Retina (tissue), 1 donor: ENCODE measurements at places on chromosomes 1 and 21.

- DNase-seq, result no peak
These were observed 688.6 kb upstream of the ADGRL4 start for GRCh38 chr1:79695138-79695537.

DNA sequence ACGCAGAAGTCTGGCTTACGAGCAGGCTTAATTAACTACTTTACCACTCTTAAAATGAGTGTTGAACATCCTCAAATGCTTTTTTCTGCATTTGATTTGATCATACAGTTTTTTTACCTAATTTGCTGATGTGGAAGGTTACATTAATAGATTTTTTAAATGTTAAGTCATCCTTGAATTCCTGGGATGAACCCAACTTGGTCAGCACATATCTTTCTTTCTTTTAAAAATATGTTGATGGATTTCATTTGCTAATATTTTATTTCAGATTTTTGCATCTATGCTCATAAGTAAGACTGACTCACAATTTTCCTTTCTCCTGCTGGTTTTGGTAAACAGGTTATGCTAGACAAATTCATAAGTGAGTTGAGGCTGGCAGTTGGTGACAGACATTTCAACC is 82.9 kb downstream of the LHX4 start:
- DNase-seq, result no peak

DNA sequence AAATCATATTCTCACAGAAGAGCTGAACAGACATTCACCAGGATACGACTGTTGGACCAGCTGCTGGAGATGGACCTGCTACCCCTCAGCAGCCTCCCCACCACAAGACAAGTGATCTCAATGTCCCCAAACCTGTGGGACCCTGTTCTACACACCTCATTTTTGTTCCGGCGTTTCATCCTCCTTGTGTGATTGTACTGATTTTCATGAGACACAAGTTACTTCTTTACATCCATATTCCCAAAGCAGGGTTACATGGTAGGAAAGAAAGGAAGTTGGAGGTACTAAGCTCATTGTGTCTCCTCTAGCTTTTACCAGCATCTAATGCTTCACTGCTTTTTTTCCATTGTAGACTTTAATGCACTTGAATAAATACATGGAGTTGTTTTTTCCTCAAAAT is 8.7 kb downstream of the ADAMTS1 start:
- no peak for DNase-seq

- DNase-seq, result no peak
These were observed 5.0 kb downstream of the RFX5 start for GRCh38 chr1:151342021-151342420.

- no peak for DNase-seq
These were observed 32.3 kb upstream of the ETS2 start for GRCh38 chr21:38773099-38774061.

GRCh38 chr1:22773981-22774832 is 63.6 kb downstream of the EPHB2 start:
- DNase-seq, result no peak

- DNase-seq, result no peak
These were observed 468.7 kb downstream of the PTBP2 start for GRCh38 chr1:97190326-97190725.

- DNase-seq, result peak; percentile 81
These were observed 1.8 kb downstream of the ATP2B4 start for GRCh38 chr1:203628201-203629015.

DNA sequence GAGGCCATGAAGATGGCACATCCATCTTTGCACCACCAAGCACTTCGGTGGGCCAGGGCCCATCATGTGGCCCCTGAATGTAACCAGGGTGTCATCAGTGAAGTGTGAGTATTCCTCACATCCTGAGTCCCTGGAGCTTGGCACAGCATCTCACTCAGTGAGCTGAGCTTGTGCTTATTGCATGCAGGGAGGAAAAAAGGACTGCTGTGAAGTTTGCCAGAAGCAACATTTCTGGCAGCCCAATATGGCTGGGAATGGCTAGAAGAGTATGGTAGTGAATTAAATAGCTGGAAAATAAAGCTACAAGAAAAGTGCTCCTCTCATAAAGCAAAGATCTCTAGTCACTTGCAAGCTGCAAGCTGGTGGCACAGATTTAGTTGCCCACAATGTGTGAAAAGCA is 109.3 kb downstream of the TNFSF18 start:
- DNase-seq, result no peak

DNA sequence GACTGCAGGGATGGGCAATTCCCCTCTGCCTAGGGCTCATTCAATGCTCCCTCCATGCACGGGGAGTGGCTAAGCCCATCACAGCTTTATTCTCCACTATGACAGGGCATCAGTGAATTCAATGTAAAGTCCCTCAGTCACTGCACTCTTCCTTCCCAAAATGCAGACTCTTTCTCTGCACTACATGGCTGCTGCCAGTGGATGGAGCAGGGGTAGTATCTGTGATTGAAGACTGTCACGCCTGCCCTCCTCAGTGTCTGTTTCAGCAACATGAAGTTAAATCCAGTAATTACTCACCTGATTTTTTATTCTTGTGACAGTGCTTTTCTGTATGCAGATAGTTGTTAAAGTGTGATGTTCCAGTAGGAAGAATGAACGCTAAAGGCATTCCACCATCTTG is 1323.2 kb downstream of the AMY1C start:
- DNase-seq, result no peak

DNA sequence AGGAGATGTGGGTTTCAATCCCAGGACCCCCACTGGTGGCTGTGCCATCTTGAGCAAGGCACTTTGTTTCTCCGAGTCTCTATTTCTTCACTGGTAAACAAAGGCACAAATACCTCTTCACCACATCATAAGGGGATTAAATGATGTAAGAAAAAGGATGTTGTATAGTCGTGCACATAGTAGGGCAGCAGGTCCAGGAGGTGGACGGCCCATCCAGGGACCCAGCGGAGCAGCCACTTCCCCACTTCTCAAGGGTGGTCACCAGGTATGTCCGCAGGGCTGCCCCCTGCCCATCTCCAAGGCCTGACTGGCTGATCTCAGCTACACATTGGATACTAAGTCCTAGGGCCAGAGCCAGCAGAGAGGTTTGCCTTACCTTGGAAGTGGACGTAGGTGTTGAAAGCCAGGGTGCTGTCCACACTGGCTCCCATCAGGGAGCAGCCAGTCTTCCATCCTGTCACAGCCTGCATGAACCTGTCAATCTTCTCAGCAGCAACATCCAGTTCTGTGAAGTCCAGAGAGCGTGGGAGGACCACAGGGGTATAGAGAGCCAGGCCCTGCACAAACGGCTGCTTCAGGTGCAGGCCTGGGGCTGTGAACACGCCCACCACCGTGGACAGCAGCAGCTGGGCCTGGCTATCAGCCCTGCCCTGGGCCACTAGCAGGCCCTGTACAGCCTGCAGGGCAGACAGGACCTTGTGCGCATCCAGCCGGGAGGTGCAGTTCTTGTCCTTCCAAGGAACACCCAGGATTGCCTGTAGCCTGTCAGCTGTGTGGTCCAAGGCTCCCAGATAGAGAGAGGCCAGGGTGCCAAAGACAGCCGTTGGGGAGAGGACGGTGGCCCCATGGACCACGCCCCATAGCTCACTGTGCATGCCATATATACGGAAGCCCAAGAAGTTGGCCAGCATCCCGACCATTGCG is 4.0 kb downstream of the AGT start:
- DNase-seq, result no peak

GRCh38 chr1:33379631-33380354 is 51.1 kb downstream of the PHC2 start:
- peak; percentile 57 for DNase-seq

GRCh38 chr1:237574536-237574935 is 316.2 kb downstream of the ZP4 start:
- DNase-seq, result no peak

DNA sequence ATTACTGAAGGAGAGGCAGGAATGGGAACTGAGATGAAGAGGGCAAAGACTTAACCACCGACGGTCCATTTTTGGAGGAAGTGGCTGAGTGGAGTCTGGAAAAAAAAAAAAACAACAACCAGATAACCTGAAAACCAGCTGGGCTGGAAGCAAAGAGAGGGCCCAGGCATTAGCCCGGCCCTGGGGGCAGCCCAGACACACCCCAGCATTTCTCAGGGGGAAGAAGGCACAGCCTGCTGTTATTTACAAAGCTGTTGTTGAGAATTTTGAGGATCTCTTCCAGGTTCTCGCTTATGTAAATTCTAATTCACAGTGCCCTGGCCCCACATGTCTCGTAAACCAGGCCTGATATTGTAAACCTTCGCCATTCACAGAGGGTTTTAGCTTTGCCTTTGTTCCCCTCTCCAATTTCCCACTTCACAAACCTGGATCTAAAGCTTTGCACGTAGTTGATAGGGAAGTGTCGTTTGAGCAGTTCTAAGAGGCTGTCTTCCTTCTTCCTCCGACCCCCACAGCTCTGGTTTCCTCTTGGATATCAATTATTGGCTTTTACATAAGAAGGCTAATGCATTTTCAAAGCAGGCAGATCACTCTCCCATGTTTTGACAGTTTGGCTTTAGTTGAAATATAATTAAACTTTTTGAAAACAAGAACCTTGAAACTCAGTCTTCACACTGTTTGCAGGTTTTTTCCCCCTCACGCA is 161.8 kb upstream of the IRF2BP2 start:
- no peak for DNase-seq

- no peak for DNase-seq
These were observed 11.4 kb upstream of the MNDA start for GRCh38 chr1:158819461-158820443.

- peak; percentile 15 for DNase-seq
These were observed 1093.1 kb downstream of the MRPL39 start for GRCh38 chr21:24514081-24514733.

- DNase-seq, result no peak
These were observed 59.2 kb downstream of the TIAM1 start for GRCh38 chr21:31284797-31285397.

DNA sequence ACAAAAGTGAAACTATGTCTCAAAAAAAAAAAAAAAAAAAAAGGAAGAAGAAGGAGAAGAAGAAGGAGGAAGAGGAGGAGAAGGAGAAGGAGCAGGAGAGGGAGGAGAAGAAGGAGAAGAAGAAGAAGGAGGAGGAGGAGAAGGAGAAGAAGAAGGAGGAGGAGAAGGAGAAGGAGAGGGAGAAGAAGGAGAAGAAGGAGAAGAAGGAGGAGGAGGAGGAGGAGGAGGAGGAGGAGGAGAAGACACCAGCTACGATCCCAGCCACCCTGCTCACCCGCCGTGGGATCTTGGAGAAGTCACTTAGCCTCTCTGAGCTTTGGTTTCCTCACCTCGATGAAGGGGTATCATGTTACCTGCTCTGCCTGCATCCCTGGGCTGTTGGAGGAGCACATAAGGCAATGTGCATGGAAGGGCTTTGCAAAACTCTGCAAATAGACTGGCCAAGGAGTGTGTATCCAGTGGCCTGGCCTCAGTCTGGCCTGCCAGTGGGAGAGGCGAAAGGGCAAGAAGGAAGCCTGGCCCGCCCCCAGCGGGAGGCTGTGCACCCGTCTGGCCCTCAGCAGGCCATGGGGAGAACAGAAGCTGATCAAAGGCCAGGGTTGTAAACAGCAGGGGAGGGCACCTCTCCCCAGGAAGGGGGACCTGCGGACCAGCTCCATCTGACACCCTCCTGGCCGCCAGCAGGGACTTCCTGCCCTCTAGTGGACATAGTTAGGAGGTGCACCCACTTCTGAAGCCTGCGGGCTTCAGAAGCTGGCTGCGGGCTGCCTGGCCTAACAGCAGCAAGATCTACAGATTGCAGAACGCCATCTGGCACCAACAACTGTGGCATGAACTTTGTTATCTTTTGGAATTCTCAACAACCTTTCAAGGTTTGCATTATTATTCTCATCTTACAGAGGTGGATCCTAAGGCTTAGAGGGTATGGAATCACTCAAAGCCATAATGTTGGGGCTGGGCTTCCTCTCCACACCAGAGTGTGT is 19.2 kb upstream of the CDK18 start:
- DNase-seq, result peak; percentile 91

DNA sequence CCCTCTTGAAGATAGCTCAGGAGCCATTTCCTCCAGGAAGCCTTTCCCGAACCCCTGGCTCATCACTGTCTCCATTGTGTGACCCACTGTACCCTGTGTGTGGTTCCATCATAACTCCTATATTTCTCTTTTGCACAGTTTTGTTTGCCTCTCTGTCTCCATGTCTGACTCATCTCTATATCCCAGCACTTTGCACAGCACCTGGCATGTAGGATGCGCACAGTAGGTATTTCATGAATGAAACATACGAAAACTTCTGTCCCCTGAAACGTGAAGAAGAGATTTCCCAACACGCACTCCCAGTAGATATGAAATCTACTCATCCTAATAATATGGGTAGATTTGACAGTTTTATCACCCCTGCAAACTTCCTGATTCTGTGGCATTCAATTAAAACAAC is 275.2 kb downstream of the NFIA start:
- DNase-seq, result no peak

GRCh38 chr1:234958706-234959657 is 169.7 kb downstream of the TOMM20 start:
- no peak for DNase-seq

GRCh38 chr1:56573311-56573710 is 6.1 kb downstream of the PLPP3 start:
- no peak for DNase-seq

DNA sequence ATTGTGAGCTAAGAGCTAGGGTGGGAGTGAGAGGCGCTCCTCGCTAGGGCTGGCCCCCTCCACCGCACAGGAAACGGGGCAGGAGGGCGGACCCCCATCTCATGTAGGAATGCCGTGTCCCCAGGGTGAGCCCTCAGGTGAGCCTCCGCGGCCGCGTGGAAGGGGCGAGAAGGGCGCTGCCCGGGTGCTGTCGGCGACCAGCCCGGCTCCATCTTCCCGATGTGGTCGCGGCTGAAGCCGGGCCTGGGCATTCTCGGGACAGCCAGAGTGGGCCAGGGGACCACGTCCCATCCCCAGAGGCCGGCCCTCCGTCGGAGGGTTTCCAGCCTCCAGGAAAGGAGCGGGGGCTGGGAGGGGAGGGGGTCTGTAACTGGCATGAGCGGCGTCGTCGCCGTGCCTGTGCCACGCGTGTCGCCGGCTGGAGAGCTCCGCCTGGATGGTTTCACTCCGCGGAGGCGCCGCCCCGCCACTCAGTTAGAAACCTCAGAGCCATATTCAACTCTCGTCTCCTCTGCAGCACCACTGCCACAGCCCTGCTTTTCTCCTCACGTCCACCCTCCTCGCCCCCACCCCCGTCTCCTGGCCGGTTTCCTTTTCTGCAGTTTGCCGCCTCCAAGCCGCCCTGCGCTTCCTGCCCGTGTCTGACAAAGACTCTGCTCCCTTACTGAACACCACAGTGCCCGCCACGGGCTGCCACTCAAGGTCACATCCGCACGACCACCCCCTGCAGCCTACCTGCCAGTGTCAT is at the start of gene TMEM269:
Gene TMEM269 (plus strand): TSS at position 46 of the 748 bp plus-strand sequence. CDS start 4,903 bp downstream, outside the sequence.
- peak; percentile 68 for DNase-seq

- DNase-seq, result peak; percentile 69
These were observed 94.2 kb downstream of the PRKAB2 start for GRCh38 chr1:147077936-147078605.

- no peak for DNase-seq
These were observed 72.9 kb downstream of the SKI start for GRCh38 chr1:2300851-2301606.

- no peak for DNase-seq
These were observed 133.7 kb downstream of the COQ8A start for GRCh38 chr1:227073786-227074185.

DNA sequence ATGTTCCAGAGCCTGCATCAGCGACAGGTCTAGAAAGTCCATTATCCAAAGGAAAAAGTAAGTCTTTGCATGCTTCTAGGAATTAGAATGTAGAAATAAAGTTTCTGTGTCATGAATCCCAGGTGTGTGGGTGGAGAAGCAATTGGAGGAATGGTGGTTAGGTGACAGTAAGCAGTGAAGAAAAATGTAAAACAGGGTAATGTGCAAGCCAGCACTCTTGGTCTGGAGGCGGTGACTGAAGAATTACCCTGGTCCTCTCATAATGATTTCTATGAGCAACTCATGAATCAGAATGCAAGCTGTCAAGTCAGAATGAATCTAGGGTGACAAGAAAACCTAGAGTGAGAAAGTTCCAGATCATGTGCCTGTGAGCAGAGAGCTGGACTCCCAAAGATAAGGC is 33.6 kb downstream of the PLPPR4 start:
- DNase-seq, result no peak
